AG04449 (cell line): ENCODE measurements at places on chromosomes 2 and 18.

GRCh38 chr2:25437881-25438662, 96.3 kb upstream of the DNMT3A start:
- DNase-seq: no peak

- DNase-seq: no peak
Observed at GRCh38 chr2:127041259-127041970, 65.5 kb downstream of the BIN1 start.

DNA sequence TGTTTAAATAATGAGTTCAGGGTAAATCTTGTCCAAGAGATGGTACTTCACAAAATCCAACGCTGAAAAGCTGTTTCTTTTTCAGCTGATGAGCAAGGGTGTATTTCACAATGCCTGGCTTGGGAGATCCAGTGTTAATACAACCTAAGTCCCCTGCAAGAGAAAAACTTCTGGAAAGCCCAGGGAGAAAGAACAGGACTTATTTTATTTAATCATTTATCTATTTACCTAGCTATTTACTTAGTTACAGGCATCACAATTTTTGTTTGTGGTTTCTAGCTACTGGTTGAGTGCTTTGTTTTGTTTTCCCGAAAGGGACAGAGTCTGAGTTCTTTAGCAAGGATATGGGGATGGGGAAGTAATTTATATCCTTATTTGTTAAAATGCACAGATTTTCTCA, 598.2 kb upstream of the SYT4 start:
- no peak for DNase-seq

- DNase-seq: no peak
Observed at GRCh38 chr2:235041918-235042575, 90.2 kb downstream of the SH3BP4 start.
